Posterior vena cava (tissue), 2 donors: ENCODE measurements at places on chromosomes 5 and 9. TPM values are rescaled to one million over a fixed set of nuclear protein-coding genes. Genes with fewer than 3 reads are reported as not detected.
A peak's percentile ranks its signal among the peaks of the same experiment; 100 is the strongest.

DNA sequence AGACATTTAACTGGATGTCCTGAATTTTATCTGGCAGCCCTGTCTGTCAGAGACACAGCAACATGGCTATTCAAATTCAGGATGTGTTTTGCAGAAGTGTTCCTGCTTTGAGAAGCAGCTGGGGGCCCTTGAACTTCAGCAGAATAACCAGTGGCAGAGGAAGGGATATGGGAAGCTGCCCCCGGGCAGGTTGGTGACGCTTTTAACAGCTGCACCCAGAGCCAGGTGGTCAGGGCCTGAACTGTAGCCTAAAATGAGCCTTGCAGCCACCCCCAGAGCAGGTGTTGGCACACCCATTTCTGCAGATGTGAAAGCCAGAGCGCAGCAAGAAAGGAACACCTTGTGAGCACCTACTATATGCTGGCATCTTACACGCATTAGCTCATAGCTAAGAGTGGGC lies 128.7 kb upstream of the BOD1 start:
- DNase-seq, result peak; percentile 61

ADAMTSL2 gene
- total RNA-seq, result 5.5 TPM

DNA sequence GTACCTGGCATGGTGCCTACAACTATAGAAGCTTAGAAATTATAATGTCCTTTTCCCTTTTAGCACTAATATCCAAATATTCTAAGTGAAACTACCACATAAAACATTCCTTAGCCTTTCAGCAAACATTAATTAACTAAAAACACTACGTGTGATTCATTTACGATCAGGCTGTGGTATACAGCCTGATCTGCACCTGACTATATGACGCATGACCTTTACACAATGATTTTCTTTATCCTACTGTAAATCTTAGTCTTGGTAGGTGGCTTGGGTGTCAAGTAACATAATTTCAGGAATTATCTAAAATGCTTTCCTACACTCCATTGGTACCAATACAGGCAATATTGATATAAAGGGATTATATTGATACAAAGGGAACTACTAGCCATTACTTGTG lies 686.7 kb downstream of the DTWD2 start:
- DNase-seq, result no peak

FCN1 gene
- 7.1 TPM for total RNA-seq

DNA sequence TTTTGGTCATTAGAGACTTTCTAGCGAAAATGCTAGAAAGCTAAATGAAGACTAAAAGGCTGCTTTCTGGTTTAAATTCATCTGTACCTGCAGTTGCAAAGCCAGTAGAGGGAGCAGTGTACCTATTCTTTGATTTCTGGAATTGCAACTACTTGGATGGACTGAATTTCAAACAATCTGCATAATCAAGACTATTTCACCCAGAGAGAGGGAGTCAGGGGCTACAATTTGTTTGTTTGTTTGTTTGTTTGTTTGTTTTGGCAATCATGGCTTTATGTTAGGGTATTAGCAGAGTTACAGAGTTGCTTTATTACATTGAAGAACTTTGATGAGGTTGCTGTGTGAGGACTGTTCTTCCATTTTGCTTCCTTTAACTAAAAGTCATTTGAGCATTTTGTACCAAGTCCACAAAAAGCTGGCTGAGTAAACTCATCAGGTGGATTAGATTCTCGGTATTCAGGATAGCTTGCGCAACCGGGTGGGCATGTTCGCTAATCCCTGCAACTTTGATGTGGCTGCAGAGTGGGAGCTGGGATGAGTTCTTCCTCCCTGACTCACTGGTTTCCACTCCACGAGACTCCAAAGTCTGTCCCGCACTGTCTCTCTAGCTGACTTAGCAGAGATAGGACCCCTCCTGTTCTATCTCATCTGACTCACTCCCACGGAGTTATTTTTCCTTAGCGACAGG lies 80.0 kb upstream of the TUT7 start:
- DNase-seq, result peak; percentile 80

IL31RA gene
- not detected for total RNA-seq

DND1 gene
- 0.52 TPM for total RNA-seq

RUSC2 gene
- total RNA-seq, result 64.2 TPM

- no peak for DNase-seq
Measured at GRCh38 chr5:125798307-125798706, 624.9 kb upstream of the GRAMD2B start.
